ENCODE measurements at places on chromosomes 16 and 17.
A peak's percentile ranks its signal among the peaks of the same experiment; 100 is the strongest.

- no peak for DNase-seq
These were observed 8.9 kb upstream of the HDAC5 start for GRCh38 chr17:44132275-44132821.

- no peak for DNase-seq
These were observed 19.9 kb downstream of the MYO18A start for GRCh38 chr17:29160253-29160652.

GRCh38 chr17:7647018-7647417, 3.7 kb upstream of the ATP1B2 start:
- DNase-seq, result no peak

DNA sequence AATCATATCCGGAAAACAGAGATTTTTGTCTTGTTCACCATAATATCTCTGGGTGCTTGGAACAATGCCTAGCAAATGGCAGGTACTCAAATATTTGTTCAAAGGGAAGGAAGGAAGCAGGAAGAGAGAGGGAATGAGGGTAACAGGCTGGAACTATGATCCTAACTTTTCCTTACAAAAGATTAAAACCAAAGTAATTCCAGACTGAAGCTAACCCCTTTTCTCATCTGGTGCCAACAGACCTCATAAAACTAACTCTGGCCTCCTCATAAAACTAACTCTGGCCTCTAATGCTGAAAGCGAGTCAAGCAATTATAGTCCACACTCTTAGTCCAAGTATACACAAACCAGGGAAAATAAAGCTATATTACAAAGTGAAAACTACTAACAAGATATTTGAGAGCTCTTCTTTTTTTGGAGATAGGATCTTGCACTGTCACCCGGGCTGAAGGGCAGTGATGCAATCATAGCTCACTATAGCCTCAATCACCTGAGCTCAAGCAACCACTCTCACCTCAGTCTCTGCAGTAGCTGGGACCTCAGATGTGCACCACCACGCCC, 84.6 kb downstream of the KANSL1 start:
- no peak for DNase-seq

- DNase-seq, result no peak
These were observed 169.4 kb downstream of the FOXL1 start for GRCh38 chr16:86747761-86748160.

DNA sequence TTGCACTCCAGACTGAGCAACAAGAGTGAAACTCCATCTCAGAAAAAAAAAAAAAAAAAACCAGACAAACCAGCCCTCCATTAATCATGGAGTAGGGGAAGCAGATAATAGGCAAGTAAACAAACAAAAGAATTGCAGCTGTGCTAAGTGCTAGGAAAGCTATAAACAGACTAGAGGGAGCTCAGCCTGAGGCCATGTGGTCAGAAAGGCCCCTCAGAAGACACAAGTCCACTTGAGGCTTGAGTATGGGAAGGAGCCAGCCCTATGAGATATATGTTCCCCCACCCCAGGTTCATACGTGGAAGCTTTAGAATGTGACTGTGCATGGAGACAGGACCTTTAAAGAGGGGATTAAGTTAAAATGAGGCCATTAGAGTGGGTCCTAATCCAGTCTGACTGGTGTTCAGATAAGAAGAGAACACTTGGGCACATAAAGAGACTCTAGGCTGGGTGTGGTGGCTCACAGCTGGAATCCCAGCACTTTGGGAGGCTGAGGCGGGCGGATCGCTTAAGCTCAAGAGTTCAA, 132.6 kb upstream of the NOL11 start:
- DNase-seq, result no peak

GRCh38 chr16:782766-783403, 5.3 kb downstream of the RPUSD1 start:
- DNase-seq, result no peak

GRCh38 chr17:51860954-51861561, 297.5 kb downstream of the CA10 start:
- DNase-seq, result no peak

- DNase-seq, result no peak
These were observed 15.7 kb downstream of the SLC16A3 start for GRCh38 chr17:82244413-82245133.

DNA sequence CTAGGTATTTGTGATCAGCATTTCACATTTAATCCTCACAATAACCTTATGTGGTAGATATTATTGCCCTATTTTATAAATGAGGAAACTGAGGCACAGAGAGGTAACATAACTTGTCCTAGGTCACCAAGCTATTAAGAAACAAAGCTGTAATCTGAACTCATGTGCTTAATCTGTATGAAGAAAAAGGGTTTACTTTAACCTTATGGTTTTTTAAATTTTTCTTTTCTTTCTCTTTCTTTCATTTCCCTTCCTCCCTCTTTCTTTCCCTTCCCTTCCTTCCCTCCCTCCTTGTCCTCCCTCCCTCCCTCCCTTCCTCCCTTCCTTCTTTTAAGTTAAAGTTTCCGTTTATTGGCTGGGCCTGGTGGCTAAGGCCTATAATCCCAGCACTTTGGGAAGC, 105.2 kb upstream of the AMZ2 start:
- DNase-seq, result no peak

GRCh38 chr16:66255647-66256046, 110.8 kb upstream of the CDH5 start:
- DNase-seq, result no peak

- DNase-seq, result no peak
These were observed 3.1 kb downstream of the CTRB2 start for GRCh38 chr16:75203667-75204409.

GRCh38 chr17:41672153-41672552, 16.5 kb upstream of the EIF1 start:
- DNase-seq, result no peak

DNA sequence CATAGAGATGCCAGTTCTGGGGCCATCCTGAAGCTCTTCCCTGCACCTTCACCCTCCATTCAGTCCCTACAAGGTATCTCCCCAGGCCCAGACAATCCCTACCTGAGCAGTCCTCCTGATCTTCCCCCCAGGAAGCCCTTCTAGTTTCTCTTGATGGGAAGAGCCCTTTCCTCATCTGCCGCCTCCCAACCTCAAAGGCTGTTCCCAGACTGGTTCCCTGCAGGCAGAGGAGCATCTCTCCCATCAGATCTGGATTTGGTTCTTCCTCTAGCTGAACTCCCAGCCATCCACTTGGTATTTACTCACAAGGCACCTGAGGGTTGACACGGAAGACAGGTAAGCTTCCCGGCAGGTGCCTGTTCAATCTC, 24.6 kb upstream of the PHB1 start:
- no peak for DNase-seq

GRCh38 chr16:66441586-66442375, 14.7 kb downstream of the BEAN1 start:
- no peak for DNase-seq

DNA sequence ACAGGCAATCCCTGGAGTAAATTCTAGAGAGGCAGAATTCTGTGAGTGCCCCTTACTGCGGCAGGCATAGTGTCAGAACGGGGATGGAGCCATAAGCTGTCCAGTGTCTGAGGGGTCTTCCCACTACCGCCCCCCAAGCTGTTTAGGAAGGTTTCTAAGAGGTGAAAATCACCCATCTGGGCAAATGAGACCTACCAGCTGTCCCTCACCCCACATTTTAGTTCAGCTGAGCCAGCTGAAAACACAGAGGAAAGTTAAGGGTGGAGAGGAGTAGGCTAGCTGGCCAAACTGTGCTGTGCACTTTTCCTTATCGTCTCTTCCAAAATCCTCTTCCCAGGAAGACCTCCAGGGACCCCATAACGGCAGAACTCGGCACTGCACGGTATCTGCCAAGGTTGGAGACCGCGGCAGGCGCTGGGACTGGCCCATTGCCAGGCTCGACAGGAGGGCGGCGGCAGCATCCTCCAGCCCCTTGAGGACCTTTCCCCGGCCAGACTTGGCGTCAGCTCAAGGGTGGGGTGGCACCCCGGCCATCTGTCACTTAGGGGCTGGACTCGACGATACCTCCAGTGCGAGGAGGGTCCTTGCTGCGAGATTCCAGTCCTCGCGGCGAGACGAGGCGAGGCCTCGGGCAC, 955 bp downstream of the ACLY start:
- DNase-seq, result peak; percentile 56

DNA sequence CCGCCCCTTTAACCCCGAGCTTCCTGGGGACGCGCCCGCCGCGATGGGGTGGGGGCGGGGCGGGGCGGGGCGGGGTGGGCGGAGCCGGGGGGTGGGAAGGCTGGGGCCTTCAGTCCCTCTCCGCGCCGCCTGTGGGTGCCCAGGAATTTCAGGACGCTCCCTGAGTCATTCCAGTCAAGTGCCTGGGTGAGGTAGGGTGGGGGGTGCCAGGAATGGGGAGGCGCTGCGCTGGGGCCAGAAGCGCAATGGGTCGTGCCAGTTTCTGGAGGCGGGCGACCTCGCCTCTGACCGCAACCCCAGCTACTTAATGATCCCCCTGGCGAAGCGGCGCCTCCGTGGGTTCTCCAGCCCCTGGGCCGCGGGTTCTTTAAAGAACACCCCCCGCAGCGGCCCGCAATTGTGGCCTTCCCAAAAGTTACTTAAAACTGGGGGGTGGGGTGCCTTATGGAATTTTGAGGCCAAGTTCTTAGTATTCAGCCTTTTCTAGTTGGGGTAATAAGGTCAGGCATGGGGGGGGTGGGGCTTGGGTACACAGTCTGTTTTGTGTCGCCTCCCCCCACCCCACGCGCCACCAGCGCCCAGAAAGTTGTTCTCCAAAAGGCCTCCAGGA, 826 bp upstream of the GSE1 start:
- peak; percentile 45 for DNase-seq

- no peak for DNase-seq
These were observed 337.9 kb downstream of the GRIN2A start for GRCh38 chr16:9844361-9844760.

- peak; percentile 60 for DNase-seq
These were observed 11.5 kb upstream of the PRSS54 start for GRCh38 chr16:58306327-58306726.

- no peak for DNase-seq
These were observed at the start of gene CCL18 for GRCh38 chr17:36063786-36064541. Gene CCL18, plus strand, starts transcription at chr17:36064272. Its CDS starts 71 bp downstream, at chr17:36064343.

GRCh38 chr17:38885044-38885727, 15.3 kb downstream of the LASP1 start:
- no peak for DNase-seq

DNA sequence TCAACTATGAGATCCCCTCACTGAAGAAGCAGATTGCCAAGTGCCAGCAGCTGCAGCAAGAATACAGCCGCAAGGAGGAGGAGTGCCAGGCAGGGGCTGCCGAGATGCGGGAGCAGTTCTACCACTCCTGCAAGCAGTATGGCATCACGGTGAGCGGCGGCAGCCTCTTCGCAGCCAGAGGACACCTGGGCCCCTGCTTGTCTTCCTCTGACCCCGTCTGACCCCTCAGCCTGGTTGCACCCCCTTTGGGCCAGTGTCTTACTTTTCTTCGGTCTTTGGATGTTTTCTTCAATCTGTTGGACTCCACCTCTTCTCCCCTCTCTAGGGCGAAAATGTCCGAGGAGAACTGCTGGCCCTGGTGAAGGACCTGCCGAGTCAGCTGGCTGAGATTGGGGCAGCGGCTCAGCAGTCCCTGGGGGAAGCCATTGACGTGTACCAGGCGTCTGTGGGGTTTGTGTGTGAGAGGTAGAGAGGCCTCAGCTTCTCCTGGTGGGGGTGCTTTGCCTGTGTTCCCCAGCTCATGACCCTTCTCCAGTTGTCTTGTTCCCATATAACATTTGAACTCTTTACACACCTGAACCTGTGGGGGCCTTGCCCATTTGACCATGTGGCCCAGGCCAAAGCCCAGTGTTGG, 4.4 kb downstream of the CDK5RAP3 start:
- DNase-seq, result no peak

DNA sequence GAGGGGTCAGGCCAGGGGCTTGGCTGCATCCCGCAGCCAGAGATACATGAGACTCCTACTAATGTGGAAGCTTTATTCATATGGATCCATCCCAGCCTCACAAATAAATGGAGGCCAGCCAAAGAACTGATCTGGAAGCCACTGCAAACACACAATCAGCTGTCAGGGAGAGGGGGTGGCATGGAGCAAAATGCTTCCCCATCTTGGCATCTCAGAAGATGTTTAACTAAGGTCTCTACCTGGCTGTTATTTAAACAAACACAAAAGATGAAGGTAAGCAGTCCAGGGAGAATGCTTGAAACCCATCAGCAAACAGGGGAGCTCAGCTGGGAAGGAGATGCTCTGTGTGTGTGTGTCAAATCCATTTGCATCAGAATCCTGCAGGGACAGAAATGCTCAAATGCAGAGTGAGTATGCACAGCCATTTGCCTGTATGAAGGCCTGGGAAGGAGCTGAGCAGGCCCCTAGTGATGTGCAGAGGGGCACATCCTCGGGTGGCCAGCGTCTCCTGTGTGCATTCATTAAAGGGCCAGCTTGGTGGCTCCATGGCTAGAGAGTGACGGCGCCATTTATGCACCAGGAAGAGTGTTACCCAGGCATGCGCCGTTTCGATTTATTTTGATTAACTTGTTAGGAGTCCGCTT, 34.2 kb upstream of the IRX3 start:
- DNase-seq, result no peak

- no peak for DNase-seq
These were observed 168.9 kb upstream of the NOG start for GRCh38 chr17:56424543-56425044.

Measured in activated naive CD8-positive, alpha-beta T cell treated with anti-CD3 and anti-CD28 coated beads, Interleukin-2, amount 50 U/mL, for 24 hours (primary cell).